ENCODE measurements at places on chromosomes 7 and 10.

- no peak for DNase-seq
These were observed 483 bp downstream of the GDF10 start for GRCh38 chr10:47300429-47300931.

DNA sequence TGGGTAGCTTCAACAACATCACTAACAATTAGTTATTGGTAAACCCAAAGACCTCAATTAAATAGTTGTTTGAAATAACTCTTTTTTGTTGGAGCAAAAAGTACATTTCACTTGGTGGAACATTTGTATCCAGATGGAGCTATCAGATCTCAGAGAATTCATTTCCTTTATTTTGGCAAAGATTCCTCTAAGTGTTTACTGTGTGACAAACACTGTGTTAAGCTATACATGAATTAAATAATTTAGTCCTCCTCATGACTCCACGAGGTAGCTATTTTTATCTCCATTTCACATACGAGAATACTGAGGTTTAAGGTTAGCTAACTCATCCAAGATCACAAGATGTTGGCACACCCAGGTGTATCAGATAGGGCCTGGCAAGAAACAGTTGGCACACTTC lies 104.0 kb upstream of the IMMP2L start:
- no peak for DNase-seq

- no peak for DNase-seq
These were observed 19.8 kb downstream of the SHH start for GRCh38 chr7:155792315-155792960.

DNA sequence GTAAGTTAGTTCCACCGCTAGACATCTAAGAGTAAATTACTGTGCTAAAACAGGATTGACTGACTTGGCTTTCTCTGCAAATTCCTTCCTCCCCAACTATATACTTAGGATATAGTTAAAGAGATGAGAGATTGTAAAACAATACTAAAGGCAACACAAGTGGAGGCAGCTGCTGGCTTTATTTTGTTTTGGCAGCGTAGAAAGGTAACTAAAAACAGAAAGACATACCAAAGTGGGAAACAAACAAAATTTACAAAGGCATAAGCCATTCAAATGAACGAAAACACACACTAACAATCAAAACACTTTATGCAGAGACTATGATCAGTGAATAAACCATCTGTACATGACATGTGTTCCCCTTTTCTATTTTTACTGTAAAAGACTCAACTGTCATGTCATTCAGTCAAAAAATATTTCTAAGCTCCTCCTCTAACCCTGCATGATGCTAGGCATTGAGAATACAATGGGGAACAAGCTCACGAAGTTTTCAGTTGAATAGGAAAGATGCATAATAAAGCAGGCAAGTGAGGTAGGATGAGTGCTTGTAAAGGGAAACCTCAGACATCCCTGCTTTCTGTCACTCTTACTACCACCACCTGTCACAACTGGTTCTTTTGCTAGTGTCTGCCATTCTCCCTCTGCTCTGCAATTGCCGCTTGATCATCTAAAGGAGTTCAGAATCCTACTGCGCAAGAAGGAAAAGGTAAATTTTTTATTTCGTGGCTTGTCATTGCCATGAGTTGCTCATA lies 64.2 kb upstream of the COL1A2 start:
- DNase-seq, result no peak

DNA sequence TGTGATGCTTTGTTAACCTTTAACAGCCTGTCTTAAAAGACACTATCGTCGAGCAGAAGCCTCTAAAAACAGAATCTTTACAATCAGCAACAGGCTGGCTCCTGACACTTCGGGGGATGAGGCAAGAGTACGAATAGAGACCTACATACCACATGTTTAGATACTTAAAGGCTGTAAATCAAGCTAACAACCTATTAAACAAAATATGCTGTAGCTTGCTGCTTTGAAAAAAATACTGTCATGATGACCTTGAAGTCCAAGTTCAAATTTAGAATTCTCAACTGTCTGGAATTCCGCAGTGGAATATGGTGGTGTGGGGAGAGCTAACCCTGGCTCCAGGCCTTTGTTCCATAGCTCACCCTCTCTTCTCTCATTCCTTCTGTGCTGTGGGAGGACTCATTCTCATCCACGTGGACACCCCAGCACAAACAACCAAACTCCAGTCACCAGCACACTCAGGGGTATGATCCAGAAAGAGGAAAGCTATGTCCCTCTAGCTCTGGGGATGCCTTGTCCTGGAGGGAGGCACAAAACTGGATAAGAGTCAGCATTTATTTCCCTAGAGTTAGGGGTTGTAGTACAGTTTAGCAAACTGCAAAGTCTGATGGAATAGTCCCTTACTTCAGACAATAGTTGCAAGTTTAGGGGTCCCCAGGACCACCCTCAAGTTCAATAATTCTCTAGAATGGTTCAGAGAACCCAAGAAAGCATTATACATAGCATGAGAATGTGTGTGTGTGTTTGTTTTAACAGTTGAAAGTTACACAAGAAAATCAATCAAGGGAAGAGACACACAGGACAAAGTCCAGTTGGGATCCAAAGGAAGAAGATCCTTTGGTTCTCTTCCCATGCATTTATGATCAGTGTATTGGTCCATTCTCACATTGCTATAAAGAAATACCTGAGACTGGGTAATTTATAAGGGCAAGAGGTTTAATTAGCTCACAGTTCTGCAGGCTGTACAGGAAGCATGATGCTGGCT lies 196.1 kb upstream of the SVIL start:
- no peak for DNase-seq

- no peak for DNase-seq
These were observed 34.9 kb downstream of the LMOD2 start for GRCh38 chr7:123690550-123690949.

DNA sequence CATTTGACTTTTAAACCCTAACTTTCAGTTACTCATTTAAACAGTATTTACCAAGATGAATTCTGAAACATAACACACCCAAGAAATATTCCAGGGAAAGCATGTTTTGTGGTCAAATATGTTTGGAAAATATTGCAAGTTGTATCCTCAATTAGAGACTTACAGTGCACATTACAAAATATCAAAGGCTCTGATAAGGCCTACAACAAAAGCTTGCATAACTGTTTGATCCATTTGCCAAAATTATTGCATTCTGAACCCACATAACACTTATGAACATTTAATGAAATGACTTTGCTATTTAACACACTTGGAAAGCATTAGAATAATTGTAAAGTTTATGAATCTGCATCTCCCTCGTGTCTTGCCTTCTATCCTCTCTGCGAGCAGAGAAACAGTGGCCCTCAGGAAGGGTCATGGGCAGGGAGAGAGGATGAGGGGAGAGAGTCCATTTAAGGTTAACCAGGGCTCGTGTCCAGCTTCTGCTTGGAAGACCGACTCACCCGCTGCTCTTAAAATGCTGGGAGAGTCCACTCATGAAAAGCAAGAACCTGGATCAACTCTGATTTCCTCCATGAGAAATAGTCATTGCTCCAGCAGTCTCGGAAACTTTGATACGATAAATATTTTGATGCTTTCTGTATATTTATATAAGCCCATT lies 408.2 kb upstream of the ZMIZ1 start:
- DNase-seq, result no peak

DNA sequence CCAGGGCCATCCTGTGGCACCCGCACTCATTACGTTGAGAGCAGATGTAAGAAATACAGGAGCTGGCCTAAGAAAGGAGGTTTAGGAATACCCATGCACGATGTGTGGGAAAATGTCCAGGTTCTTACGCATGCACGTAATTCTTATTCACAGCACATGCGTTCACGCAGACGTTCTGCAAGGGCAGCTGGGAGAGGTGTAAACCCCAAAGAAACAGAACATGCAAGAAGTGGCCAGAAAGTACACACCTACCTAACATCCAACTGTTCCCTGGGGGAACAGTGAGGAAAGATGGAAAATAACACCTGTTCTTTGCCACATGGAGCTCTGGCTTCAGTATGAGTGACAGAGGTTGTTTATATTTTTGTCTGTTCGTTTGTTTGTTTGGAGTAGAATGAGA lies 285.6 kb downstream of the PRPF18 start:
- DNase-seq, result no peak

DNA sequence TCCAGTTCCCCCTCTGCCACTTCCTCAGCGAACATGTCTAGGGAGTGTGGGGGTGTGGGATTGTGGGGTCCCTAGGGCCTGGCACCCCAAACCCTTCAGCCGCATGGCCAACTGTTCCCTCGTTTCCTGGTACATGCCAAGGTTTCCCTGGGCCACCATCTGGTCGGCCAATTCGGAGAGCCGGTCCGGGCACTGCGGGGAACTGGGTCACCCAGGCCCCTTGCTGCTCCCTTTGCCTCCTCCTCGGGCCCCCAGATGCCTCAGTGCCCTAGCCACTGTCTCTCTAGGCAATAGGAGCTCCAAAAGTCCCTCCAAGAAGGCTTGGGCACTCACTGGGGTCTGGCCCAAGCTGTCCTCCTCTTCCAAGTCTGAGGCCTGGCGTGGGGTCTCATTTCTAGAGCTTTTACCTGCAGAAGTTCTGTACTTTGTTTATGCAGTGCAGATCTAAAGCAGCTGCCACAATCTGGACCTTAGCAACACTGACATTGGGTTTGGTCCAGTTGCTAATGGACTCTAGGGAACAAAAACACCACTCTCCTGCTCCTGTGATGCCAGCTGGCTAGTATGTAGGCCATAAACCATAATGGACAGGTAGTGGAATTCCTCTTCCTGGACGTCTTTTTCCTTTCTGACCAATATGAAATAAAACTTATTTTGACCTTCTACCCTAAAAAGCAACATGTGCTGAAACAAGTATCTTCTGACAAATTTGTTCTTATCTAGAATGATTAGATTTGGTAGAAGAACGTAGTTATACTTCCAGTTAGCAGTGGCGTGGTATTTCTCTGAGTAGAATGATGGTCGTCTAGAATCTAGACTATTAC lies 172.9 kb downstream of the LRRC4 start:
- DNase-seq, result no peak

DNA sequence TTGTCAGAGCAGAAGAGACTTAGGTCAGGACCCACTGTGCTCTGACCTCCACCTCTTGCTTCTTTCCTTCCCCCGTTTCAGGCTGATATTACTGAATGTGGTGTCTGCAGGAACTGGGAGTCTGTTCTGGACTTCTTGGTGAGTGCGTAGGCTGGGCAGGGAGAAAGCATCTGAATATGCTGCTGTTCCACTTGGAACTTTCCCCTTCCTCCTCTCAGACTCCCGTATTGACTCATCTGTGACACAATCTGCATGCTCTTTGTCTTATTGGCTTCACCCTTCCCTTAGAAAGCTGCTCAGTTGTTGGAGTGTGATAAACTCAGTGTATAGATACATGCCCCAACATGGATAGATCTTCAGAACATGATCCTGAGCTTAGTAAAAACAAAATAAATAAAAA lies 137.6 kb upstream of the HABP2 start:
- DNase-seq, result no peak

DNA sequence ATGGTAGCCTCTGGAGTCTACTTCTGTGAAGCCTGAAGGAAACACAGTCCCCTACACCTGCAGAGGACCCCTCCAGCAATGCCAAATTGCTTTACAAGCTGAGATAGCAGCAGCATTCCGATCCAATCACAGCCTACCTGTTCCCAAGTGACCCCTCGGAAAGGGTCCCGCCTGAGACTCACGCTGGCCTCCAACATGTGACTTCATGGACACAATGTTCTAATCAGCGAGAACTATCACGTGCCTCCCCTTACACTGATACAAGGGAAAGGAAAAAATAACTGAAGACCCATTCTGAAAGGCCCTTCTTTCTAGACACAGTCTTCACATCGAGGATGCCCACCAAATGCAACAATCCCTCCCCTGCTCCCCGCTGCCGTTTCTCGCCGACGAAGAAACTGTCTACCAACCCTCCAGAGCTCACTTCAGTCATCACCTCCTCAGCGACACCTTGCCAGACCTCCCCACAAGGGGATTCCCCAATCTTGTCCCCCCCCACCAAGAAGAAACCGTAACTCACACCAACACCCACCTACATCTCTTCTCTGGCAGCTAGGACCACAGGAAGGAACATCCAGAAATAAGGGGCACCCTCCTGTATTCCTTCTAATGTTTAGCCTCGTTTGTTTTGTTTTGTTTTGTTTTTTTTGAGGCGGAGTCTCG lies 1.8 kb downstream of the SNX8 start:
- no peak for DNase-seq

- no peak for DNase-seq
These were observed 10.3 kb downstream of the PWWP2B start for GRCh38 chr10:132407243-132407746.

- no peak for DNase-seq
These were observed 28.8 kb downstream of the WDR86 start for GRCh38 chr7:151381098-151381347.

GRCh38 chr10:120486671-120487205 lies 29.7 kb downstream of the PLPP4 start:
- no peak for DNase-seq

- DNase-seq, result no peak
These were observed 31.7 kb downstream of the LHPP start for GRCh38 chr10:124493214-124493882.

All from astrocyte of the cerebellum (primary cell).